Activated naive CD8-positive, alpha-beta T cell treated with anti-CD3 and anti-CD28 coated beads, Interleukin-2, amount 10 ng/mL, durations not matched to agents 7 days and 5 days (primary cell): ENCODE measurements at places on chromosomes 7 and 10. TPM values are rescaled to one million over a fixed set of nuclear protein-coding genes. Genes with fewer than 3 reads are reported as not detected.

The PRKG1 gene
- total RNA-seq: not detected

The NEURL1 gene
- total RNA-seq: 1.6 TPM

The ITGB1 gene
- total RNA-seq: 60.3 TPM

The TAS2R60 gene
- total RNA-seq: not detected

The GPER1 gene
- total RNA-seq: 0.26 TPM

The OR2A5 gene
- not detected for total RNA-seq

The KAZALD1 gene
- total RNA-seq: not detected
